T-cell (primary cell): ENCODE measurements at places on chromosomes 7 and 10.

DNA sequence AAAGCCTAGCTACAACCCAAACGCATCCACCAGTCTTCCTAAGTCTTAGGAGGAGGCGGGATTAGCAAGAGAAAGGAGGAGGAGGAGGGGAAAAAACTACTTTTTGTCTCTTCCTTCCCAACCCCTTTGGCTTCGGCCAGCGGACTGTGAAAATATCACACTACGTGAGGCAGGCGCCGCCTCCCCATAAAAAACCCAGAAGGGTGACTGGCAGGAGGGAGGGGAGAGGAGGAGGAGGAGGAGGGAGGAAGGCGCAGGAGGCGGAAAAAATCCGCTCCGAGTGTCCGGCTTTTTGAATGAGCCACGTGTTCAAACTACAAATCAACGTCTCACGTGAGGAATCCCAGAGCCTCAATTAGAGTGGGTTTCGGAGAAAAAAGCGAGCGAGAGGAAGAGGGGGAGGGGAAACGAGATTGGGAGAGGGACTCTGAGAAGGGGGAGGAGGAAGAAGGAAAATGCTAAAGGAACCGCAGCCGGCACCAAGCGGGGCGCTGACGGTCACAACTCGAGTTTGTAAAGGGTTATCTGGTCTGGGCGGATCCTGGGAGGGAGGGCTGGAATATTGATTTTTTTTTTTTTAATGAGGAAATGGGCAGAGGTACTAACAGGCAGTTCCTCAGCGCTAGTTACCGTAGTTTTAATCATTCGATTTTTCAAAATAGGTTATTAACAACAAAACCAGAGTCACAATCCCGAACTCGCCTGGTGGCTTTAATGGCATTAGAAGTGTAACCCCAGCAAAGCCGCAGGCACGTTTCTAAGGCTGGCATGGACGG is at the start of gene IGF2BP3:
Gene IGF2BP3 (minus strand): TSS at position 162 of the 776 bp plus-strand sequence. CDS start 381 bp downstream, outside the sequence.
- no peak for DNase-seq

DNA sequence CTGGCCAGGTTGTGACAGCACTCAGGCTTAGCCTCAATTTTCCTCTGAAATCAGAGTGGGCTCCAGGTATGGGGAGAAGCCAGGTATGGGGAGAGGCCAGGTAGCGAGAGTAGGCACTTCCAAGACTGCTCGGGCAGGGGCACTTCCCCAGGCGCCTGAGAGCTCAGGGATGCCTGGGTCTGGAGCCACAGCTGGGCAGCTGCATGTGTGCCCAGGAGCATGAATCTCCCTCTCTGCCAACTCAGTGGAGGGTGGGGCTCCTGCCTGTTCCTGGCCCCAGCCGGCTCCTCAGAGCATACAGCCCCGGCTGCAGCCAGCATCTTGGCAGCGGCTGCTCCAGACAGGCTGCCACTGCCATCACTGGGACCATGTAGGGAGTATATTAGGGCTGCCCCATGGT is 313.9 kb downstream of the AUTS2 start:
- DNase-seq, result no peak

DNA sequence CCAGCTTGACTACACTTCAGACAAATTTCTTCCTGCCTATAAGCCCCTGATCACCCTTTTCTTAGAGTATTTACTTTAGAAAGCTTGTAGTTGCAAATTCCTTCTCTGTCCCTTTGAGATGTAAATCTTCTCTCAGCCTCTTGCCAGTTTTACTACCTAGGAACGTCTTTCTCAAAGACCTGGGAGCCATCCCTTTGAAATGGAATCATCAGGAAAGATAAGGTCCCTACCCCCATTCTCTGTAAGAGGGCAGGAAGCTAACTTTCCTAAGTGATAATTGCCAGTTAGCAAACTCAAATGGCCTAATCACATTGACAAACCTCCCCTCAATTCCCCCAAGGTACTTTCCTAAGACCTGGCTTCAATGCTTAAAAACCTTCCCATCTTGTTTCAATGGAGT is 304.5 kb downstream of the MDFIC start:
- no peak for DNase-seq

DNA sequence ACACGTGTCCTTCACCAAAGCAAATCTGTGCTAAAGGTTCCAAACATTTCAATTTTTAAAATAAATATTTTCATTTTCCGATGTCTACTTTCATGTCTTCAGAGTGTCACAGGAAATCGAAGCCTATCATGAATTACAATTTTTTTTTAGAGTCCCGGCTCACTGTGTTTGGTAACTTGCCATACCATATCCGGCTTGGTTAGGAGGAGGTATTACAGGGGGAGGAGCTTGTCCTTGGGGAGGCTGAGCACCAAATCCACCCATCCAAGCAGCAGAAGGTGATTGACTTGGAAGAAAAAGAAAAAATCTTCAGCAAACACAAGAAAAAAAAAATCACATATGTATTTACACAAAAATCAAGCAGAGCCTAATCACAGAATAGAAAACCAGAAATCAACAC is 21.3 kb downstream of the TIAL1 start:
- peak; percentile 6 for DNase-seq

DNA sequence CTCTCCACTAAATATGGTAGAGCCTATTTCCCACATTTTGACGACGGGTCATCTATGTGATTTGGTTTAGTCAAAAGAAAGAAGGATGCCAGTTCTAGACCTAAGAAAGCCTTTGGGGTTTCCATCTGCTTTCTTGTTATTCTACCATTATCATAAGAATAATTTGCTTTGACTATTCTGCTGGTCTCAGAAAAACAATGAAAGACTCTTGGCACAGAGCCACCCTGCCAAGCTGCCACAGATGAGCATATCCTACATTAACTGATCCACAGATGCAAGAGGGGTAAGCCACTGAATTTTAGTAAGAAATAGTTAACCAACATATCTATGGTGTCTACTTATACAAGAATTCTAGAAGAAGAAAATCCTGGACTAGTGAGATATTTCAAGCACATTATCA is 158.6 kb upstream of the MAGI2 start:
- no peak for DNase-seq

DNA sequence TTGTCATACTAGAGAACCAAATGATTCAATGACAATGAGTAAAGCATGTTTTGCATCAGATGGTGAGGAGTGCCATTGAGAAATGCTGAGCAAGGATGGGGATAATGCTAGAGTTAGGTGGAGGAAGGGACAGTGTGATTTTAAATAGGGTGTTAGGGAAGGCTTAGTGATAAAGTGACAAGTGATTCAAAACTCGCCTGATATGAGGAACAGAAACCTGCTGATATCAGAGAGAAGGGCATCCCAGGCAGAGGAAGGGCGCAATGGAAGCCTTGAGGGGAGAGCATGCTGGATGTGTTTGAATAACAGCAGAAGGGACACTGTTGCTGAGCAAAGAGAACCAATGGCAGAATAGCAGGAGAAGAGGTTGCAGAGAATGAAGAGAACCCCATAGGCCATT is 196.2 kb downstream of the NRG3 start:
- DNase-seq, result no peak

DNA sequence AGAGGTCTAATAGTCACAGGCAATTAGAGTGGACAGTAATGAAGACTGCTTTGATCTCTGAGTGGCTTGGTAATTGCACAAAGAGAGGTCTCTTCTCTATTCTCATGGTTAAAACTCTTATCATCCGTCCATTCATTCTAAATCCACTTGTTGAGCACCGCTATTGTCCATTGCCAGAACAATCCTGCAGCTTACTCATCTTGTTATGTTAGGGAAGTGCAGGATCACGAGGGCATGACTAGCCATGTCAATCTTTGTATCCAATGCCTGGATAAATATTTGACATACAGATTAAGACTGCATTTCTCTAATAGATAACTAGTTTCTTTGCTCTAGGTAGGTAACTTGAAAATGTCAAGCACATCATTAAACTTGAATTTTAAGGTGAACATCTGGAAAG is 14.9 kb downstream of the SFTPD start:
- no peak for DNase-seq

DNA sequence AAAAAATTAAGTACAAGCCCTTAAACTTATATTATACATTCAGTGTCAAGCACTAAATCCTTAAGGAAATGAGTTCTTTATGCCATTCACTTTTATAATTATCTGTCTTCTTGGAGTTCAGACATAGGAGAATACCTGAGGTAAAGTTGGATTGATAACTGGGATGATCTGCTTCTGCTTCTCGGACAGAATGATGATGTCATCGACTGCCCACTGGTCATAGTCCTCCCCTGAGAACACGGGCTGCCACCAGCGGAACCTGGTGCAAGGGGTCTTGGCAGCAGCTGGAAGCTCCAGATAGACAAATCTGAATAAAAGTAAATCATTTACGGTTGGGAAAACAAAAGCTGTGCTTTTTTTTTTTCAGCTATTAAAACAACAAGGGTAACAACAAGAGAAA is 148.2 kb upstream of the SLC26A5 start:
- DNase-seq, result no peak

DNA sequence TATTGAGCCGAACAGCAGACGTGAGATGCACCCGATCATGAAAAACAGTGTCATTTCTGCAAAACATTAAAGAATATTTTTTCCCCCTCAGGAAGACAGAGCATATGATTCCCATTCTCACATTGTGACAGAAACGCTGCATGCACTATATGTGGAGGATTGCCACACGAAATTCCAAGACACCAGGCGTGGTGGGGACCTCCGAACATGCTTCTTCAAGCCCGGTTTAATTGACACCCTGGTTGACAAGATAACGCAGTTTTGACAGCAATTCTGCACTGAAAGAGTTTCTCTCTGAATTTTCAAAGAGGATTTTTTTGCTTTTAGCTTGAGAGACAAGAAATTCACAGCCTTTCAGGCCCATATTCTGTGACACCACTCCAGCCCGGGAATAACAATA is 442.8 kb upstream of the NRP1 start:
- no peak for DNase-seq

DNA sequence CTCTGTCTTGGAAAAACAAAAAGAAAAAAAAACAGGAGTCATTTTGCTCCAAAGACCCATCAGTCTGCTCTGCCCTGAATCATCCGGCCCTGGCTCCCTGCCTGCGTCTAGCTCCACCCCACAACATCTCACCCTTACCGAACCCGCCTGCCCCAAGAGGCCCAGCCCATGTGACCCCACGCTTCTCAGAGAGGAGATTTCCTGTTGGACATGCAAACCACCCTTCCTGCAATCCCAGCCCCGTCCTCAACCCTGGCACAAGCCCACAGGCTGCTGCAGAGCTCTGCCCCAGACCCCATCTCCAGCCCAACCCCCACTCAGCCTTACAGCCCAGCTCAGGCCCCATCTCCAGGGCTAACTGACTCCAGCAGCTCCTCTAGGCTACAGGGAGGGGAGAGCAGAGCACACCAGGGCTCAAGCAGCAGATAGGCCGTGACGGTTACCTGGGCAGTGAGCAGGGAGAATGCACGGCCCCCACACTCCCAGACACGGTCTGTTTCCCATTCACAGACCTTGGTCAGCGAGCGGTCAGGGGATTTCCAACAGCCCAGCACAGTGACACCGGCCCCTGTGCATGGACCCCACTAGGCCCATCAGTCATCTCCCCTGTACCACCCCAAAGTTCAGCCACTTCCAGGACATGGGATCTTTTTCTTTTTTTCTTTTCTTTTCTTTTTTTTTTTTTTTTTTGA is 69.9 kb upstream of the GTF2I start:
- DNase-seq, result no peak

- no peak for DNase-seq
Measured at GRCh38 chr10:25506821-25507335, 332.1 kb downstream of the GPR158 start.

DNA sequence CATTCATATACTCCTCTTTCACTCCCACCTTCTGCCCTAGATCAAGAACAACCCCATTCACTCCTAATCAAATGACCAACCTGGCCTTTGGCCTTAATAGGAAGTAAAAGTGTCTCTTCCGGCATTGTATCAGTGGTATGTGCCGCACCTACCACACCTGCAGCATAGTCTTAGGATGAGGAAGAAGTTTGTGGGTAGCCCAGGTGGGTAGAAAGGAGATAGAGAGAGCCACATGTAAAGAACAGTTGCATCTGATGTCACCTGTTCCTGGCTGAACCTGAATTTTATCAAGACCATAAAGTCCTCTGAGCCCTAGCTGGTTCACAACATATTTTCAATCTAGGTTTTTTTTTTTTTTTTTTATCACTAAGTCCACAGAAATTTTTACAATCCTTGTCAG is 55.5 kb upstream of the PTPN12 start:
- DNase-seq, result no peak

DNA sequence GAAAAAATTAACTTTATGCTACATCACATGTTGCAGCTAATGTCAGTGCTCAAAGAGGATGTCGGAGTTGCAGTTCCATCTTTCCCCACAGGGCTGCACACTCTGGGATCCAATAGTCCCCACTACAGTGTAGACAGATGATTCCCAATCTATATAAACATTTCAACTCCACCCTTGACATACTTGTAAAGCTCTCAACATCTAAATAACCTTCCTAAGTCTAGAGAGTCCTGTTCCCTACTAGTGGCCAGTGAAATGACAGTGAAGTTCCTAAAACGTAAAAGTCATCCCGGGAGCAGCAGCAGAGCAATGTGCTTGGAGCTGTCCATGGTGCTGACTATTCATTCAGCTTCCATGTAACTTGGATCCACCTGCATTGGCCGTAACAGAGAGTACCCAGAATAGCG is 145.1 kb downstream of the GRM8 start:
- DNase-seq, result no peak

- no peak for DNase-seq
Measured at GRCh38 chr10:33878238-33878786, 543.8 kb upstream of the NRP1 start.
